ENCODE measurements at places on chromosomes 6 and 20.

- DNase-seq: peak; percentile 5
Measured at GRCh38 chr20:54535746-54536145, 60.4 kb downstream of the DOK5 start.

GRCh38 chr20:59346061-59346460, 45.6 kb downstream of the EDN3 start:
- DNase-seq: no peak

DNA sequence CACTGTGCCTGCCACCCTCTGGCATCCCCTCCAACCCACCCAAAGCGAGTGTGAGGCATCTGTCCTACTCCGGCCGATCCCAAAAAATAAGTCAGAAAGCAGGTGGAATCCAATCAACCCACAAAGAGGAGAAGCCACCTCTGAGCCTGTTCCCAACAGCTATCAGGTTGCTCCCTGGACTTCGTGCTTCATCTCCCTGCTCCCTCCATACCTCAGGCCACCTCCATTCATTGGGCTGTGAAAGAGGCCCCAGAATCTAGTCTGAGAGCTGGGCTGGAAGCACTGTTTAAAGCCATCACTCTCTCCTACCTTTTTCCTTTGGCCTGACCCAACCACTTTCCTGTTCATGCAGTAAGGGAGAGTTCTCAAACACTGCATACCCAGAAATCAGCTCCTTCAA, 106.1 kb downstream of the ZMYND8 start:
- DNase-seq: no peak

DNA sequence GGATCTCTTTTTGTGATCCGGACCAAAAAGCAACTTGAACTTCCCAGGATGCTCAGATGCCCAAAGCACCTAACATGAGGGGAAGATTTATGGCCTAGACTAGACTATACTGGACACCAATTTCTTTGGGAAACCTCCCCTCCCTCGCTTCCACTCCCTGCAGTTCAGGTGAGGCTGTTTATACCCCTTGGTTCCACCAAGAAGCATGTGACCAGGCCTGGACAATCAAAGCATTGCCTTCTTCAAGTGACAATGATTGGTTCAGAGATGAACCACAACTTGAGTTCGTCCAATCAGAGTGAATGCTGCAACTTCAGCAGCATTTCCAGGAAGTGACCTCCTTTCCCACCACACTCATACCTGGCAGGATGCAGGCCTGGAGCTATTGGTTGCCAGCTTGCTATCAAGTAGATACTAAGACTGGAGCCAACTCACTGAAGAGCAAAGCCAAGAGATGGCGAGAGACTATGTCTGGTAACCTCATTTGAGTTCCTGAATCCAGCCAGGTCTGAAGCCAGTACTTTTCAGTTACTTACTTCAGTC, 45.6 kb upstream of the SLC9A8 start:
- DNase-seq: no peak

DNA sequence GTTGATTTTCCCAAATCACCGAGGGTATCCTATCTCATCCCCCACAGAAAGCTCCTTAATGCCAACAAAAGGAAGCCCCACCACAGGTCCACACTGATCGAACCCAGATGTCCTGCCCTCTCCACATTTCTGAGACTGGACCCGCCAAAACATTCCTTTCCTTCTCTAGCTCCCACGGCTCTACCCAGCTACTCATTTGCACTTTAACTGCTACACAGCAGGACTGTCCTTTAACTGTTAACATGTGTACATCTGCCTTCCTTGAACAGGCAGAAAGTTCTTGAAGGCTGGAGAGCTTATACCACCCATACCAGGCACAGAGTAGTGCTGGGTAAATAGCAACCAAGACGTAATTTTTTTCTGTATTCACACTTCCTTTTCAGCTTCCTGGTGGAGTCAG, 68.6 kb downstream of the TRMT6 start:
- no peak for DNase-seq

DNA sequence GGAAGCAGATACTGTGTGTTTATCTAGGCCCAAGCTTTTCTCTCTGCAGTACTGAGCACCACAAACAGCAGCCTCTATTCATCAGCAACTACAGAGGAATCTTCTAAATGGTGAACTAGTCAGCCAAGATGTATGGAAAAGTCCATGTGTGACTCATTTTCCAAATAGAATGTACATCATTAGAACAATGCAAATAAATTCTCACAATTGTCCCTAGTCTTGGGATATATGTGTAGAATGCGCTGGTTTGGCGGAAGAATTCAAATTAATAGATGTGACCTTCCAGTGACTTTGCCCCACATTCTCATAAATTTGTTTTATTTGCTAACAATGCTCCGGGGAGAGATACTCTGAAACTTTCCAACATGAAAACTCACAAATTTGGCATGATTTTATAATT, 436.2 kb downstream of the CBLN4 start:
- no peak for DNase-seq
